ENCODE measurements at places on chromosomes 4 and X.

DNA sequence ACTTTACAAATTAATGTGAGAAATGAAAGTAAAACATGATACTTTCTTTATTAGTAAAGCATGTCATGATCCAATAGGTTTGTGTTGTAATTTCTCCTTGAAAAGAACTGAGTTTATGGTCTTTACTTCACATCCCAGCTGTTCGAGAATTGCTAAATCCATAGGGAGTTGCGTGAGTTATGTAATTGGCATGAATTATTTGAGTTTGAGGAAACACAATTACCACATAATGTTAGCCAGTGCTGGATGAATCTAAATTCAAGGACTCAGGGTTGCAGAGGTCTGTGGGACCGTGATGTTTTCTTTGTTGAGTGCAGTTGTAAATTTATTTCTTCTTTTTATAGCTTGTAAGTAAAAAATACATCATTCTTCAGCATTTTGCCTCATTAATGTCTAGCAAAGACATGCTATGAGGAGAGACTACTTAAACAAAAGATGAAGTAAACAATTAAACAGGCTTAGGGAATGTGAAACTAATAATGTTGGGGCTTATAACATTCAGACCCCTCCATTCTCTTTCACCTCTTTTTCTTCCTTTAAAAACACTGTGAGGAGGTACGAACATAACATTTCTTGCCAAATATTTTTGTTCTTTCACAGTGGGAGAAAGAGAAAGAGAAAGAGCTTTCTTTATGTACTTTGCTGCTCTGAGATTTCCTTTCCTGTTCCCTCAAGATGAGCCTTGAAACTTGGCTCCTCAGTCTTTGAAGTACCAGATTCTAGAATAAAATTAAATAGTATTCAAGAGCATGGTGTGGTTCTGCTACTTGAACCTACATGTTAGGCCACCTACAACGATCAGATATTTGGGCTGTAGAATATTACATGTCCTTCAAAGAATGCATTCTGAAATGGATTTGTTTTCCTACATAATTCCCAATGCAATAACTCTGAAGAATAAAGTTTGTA is 159.6 kb upstream of the ANK2 start:
- H3K27ac ChIP-seq, result no peak overlapping the region
- no peaks in the 10 kb centered on the region for H3K4me1 ChIP-seq
- H3K27me3 ChIP-seq, result no peaks in the 10 kb centered on the region
- H3K36me3 ChIP-seq, result no peaks in the 10 kb centered on the region
- no peak for DNase-seq
- no peak overlapping the region for H3K4me3 ChIP-seq

DNA sequence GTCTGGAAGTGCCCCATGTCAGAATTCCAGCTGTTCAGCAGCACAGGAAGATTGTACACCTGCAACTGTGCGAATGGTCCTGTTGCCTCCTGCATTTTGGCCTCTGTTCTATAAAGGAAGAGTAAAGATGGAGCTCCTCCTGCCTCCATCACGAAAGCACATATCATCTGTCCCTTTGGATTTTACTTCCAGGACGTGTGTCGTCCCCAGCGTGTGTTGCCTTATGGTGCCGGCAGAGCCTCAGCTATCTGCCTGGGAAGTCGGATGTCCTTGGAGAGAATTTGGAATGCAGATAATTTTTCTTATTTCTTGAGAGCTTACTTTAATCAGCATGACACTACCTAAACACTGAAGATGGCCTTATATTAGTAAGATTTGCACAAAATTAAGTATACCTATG is 97.7 kb downstream of the GATB start:
- peaks cover 20% of the 10 kb centered on the region for H3K4me1 ChIP-seq
- no peak for DNase-seq
- no peak overlapping the region for H3K27ac ChIP-seq
- H3K27me3 ChIP-seq, result no peaks in the 10 kb centered on the region
- no peak overlapping the region for H3K4me3 ChIP-seq
- no peaks in the 10 kb centered on the region for H3K36me3 ChIP-seq

DNA sequence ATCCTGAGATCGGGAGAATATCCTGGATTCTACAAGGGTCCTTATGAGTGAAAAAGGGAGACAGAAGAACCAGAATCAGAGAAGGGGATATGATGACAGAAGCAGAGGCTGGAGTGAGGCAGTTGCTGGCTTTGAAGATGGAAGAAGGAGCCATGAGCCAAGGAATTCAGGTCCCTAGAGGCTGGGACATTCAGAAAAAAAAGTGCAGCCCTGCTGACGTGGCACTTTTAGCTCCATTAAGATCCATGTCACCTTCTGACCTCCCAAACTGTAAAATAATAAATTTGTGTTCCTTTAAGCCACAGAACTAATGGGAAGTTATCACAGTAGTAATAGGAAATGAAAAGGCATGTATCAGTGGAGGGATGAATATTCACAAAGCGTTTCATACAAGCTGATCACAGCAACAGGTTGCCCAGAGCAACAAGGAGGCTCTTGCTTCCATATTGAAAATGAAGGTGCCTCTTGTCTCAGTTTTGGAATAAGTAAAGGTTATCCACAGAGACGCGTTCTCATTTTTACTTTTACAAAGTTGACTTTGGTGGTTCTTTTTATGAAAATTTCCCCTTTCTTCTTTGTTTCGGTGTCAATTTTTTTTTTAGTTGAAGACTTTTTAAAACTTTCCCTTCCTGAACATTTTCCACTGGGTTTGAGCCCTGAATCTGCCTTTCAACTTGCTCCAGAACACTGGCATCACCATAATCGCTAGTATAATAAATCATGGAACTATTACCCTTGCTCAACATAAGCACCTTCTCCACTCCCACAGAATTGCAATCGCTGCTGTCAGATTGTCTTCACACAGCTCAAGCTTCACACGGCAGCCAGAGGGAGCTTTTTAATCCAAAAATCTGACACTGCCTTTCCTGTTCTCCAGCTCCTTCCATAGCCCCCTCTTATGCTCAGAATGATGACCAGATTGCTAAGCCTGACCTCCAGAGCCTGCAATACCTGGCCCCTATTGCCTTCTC is 127.6 kb upstream of the RBPJ start:
- no peak overlapping the region for H3K4me3 ChIP-seq
- no peak for DNase-seq
- H3K36me3 ChIP-seq, result no peaks in the 10 kb centered on the region
- H3K27ac ChIP-seq, result no peak overlapping the region
- peaks cover 27% of the 10 kb centered on the region for H3K4me1 ChIP-seq

DNA sequence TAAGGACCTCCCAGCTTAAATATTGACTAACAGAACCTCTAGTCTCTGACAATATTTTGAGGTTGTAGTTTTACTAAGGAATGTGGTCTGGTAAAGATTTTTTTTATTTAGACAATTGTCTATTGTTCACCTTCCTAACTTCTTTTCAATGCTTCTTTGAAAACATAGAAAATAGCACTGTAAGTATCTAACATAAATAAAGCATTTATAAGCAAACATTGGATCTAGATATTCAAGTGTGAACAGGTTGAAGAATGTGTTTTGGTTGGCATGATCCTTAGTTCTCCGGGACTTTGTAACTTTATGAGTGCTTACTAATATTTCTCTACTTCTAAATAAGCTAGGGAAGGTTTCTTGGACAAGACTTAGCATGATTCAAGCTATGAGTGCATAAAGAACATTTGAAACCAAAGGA is 285.4 kb upstream of the ARSJ start:
- no peaks in the 10 kb centered on the region for H3K36me3 ChIP-seq
- H3K4me3 ChIP-seq, result no peak overlapping the region
- no peak overlapping the region for H3K27ac ChIP-seq
- no peak for DNase-seq

GRCh38 chr4:128358231-128358912 is 70.8 kb upstream of the PGRMC2 start:
- DNase-seq, result no peak
- H3K4me3 ChIP-seq, result no peak overlapping the region
- H3K36me3 ChIP-seq, result peaks cover 5% of the 10 kb centered on the region
- H3K27ac ChIP-seq, result no peak overlapping the region

GRCh38 chr4:93831716-93832496 is 3.4 kb downstream of the ATOH1 start:
- H3K4me3 ChIP-seq, result no peak overlapping the region
- H3K4me1 ChIP-seq, result peaks cover 18% of the 10 kb centered on the region
- H3K36me3 ChIP-seq, result no peaks in the 10 kb centered on the region
- no peak overlapping the region for H3K27ac ChIP-seq
- DNase-seq, result no peak

GRCh38 chrX:94854251-94854650 is 1180.2 kb downstream of the FAM133A start:
- H3K27ac ChIP-seq, result no peak overlapping the region
- DNase-seq, result no peak
- H3K4me1 ChIP-seq, result no peaks in the 10 kb centered on the region
- H3K27me3 ChIP-seq, result no peaks in the 10 kb centered on the region
- no peaks in the 10 kb centered on the region for H3K36me3 ChIP-seq

DNA sequence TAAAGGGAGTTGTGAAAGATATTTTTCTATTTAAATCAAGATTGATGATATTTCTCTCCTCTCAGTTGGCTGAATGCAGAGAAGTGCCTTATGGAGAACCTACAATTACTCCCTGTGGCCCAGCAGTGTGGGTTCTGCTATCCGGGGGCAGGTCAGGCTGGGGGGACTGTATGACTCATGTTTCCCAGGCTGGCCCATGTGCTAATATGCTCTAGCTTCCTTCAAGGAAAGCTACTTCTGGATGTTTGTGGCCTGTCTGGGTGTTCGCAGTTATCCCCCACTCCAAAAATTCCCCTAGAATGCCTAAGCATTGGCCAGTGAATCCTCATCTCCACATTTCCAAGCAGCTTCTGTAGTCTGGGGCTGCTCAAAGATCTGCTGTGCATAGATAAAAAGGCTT is 58.9 kb upstream of the SPP1 start:
- H3K27ac ChIP-seq, result no peak overlapping the region
- peaks cover 1% of the 10 kb centered on the region for H3K4me1 ChIP-seq
- no peaks in the 10 kb centered on the region for H3K27me3 ChIP-seq
- H3K4me3 ChIP-seq, result no peak overlapping the region
- H3K36me3 ChIP-seq, result no peaks in the 10 kb centered on the region

DNA sequence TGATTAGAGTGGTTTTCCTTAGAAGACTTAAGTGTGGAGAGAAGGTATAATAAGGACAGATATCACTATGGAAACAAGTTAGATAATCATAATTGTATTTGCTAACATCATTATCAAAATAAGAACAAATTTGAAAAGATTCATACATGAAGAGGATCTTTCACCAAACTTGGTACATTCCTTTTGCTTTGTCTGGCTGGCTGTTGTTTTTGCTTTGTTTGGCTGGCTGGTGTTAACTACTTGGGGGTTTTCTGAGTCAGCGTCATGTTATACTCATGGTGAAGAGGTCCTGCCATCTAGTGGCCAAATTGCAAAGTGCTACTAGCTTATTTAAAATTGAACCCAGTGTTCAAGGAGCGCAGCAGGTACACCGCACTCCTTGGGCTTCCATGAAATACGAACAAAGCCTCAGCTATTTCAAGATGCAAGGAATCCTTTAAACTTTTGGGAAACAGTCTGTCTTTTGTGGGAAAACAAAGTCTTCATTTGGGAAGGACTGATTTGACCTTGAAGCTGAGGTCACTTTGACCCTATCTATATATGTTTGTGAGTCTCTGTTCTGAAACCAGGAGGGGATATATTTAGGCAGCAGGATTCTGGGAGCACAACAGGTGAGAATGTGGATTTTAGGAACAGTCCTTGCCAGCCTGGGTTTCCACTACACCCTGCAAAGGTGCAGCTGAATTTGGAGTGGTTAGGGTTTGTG is 129.7 kb downstream of the PLS3 start:
- peak; percentile 1 for DNase-seq
- H3K36me3 ChIP-seq, result no peaks in the 10 kb centered on the region
- H3K4me1 ChIP-seq, result no peaks in the 10 kb centered on the region
- no peak overlapping the region for H3K27ac ChIP-seq

- H3K27ac ChIP-seq, result no peak overlapping the region
- H3K4me3 ChIP-seq, result no peak overlapping the region
- no peaks in the 10 kb centered on the region for H3K27me3 ChIP-seq
- no peaks in the 10 kb centered on the region for H3K4me1 ChIP-seq
These were observed 569.8 kb upstream of the IGFBP7 start for GRCh38 chr4:57679969-57680368.

DNA sequence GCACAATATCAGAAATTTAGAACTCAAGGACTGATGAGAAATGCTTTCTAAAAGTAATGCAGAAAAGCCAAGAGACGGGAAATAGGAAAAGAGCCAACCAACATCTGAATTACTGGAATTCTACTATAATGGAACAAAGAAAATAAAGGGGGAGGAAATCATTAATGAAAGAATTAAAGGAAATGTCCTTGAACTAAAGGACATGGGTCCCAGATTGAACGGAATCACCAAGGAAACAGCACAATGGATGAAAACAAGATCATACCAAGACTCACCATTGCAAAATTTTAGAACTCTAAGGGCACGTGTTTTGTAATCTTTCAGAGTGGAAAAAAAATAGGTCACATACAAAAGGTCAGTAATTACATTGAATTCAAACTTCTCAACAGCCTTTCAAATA is 35.9 kb downstream of the HPGDS start:
- no peaks in the 10 kb centered on the region for H3K4me1 ChIP-seq
- no peaks in the 10 kb centered on the region for H3K36me3 ChIP-seq

- H3K27ac ChIP-seq, result peak overlapping the region; percentile 91
- H3K36me3 ChIP-seq, result no peaks in the 10 kb centered on the region
- DNase-seq, result no peak
- H3K27me3 ChIP-seq, result no peaks in the 10 kb centered on the region
- H3K4me1 ChIP-seq, result peaks cover 22% of the 10 kb centered on the region
These were observed 195.2 kb upstream of the C1QTNF7 start for GRCh38 chr4:15232366-15233263.

DNA sequence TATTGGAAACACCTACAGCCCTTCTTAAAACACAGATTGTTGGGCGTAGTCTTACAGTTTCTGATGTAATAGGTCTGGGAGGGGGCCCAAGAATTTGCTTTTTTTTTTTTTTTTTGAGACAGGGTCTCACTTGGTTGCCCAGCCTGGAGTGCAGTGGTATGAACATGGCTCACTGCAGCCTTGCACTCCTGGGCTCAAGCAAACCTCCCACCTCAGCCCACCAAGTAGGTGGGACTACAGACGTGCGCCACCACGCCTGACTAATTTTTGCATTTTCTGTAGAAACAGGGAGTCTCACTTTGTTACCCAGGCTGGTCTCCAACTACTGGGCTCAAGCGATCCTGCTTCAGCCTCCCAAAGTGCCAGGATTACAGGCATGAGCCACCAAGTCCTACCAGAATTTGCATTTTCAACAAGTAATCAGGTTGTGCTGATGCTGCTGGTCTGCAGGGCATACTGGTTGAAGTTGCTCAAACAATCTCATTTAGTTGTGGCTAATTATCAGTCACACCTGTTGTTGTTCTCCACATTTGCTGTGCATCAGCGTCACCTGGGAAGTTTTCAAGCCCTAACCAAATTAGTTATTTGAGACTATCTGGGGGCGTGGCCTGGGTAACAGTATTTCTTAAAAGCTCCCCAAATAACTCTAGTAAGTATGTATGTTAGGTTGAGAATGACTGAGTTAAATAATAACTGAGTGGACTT is 14.0 kb downstream of the TMEM154 start:
- no peak overlapping the region for H3K27ac ChIP-seq
- no peak overlapping the region for H3K4me3 ChIP-seq
- peaks cover 21% of the 10 kb centered on the region for H3K36me3 ChIP-seq
- DNase-seq, result no peak
- H3K27me3 ChIP-seq, result no peaks in the 10 kb centered on the region
- H3K4me1 ChIP-seq, result peaks cover 50% of the 10 kb centered on the region

- no peak overlapping the region for H3K27ac ChIP-seq
- no peaks in the 10 kb centered on the region for H3K4me1 ChIP-seq
- no peak overlapping the region for H3K4me3 ChIP-seq
- no peaks in the 10 kb centered on the region for H3K36me3 ChIP-seq
These were observed 48.4 kb downstream of the KCNIP4 start for GRCh38 chr4:21900211-21900610.

Measured in naive thymus-derived CD8-positive, alpha-beta T cell (primary cell).